ENCODE measurements at places on chromosomes 5 and 9.

DNA sequence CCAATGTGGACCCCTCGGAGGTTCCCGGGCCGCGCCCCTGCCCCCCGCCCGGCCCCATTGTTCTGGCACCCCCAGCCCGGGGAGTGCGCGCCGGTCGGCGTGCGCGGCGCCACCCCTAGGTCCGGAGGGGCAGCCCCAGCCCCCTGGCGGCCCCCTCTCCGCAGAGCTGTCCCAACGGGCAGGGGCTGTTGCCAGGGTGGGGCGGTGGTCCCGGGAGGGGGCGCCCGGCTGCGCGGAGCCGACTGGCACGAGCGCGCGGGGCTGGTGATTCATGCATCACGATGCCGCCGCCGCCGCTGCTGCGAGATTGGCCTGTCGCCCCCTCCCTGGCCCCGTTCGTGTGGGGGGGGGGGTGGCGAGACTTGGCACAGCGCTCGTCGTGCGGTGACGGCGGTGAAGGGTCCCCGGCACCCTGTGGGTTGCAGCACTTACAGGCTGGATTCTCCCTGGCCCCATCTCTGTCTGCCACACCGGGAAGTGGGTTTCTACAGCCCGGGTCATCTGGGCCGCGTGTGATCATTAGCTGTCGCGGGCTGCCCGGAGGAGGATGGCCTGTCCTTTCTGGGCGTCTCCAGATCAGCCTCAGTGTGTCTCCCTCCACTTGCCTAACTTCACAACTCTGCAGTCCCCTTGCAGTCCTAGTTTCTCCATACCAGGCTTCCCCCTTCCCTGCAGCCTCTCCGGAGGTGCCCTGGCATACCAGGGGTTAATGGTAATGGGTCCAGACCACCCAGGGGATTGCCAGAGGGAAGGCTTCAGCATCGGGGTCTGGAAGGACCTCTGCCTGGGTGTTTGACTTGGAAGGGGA, 858 bp downstream of the NCS1 start:
- peak; percentile 60 for DNase-seq

DNA sequence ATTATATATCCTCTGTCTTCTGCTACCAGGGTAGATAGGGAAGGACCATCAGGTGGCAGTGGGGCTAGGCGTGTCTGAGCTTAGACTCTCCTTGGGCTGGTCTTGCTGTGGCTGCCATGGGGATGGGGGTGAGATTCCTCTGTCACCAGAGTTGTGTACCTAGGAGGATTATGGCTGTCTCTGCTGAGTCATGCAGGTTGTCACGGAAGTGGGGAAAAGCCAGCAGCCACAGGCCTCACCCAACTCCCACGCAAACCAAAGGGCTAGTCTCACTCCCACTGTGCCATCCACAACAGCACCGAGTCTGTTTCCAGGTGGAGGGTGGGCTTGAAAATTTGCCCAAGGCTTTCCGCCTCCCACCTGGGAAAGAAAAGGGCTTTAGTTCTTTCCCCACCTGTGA, 476.1 kb downstream of the CYLC2 start:
- DNase-seq: no peak

- DNase-seq: peak; percentile 93
Observed at GRCh38 chr5:73654171-73654811, 28.3 kb downstream of the ARHGEF28 start.

DNA sequence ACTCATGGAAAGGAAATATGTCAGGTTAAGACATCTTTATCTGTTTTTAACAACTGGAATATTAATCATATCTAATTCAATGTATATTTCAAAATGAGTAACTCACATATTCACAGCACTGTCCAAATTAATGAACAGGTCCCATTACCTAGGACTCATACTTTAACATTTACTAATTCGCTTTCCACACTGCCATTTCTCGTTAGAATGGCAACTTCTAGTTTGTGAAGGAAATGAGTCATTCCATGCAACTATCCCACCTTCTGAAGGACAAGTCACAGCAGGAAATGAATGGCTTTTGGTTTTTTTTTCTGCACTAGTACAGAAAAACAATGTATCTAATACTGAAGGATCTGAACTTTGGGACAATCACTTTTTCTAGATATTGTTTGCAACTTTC, 24.6 kb upstream of the IFNK start:
- DNase-seq: peak; percentile 77

- no peak for DNase-seq
Observed at GRCh38 chr5:134263801-134264200, 37.9 kb upstream of the PPP2CA start.

GRCh38 chr5:18380729-18381362, 746.6 kb downstream of the TAF11L14 start:
- no peak for DNase-seq

DNA sequence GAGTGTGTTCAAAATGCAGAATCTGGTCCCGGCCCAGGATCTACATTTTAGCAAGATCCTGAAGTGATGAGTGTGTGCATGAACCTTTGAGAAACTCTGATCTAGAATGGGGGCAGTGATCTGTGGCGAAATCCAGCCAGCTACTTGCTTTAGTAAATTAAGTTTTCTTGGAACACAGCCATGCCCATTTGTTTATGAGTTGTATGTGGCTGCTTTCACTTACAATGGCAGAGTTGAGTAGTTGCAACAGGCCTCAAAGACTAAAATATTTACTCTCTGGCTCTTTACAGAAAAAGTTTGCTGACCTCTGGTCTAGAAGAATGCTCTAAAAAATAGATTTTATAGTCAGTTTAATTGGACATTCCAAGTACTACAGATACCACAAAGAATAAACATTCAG, 588.3 kb downstream of the BNC2 start:
- peak; percentile 10 for DNase-seq

All from ELR (cell line).